ENCODE measurements at places on chromosomes 1 and 21.

DNA sequence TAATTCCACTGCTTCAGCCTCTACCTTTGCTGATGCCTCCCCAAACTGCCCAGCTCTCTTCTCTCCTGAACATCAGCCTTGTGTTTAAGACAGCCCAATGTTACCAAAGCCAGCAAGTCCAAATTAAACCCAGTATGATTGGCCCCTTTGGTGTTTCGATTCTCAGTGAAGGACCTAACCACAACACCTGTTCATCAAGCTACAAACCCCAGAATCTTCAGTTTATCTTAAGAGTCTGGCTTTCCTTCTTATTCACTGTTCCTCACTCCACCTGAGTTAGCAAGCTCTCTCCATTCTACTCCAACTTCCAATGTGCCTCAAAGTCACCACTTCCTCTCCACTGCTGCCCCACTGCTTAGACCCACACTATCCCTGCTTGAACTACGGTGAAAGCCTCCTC lies 25.5 kb upstream of the ITPKB start:
- no peak for DNase-seq

DNA sequence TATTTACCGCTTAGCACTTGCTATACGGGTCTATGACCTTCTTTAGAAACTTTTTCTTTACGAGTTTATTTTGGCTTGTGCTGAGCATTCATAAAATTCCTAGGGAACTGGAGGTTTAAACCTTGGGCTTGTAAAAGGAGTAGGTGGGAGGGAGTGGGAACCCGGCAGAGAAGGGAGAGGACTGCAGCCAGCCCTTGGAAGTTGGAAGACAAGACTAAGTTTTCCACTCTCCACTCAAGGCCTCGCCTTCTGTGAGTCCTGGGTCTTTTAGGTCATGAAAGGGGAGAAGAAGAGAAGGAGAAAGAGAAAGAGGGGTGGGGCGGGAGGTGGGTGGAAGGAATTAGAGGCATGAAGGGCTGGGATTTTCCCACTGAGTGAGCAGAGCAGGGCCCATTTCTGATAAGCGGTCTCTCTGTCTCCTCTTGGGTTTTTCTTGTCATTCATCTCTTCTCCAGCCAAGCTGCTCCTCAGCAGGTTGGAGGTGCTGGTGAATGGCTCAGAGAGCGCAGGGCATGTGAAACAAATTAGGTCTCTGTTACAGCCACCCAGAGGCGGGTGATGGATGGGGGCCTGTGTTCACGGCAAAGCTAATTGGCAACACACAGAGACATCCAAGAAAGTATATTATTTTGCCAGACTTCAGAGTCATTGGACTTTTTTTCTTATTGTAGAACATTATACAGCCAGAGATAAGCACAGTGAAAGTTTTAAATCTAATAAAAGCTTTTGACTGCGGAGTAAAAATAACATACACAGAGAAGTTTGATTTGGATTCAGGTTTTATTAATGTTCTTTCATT lies 247.3 kb downstream of the FOXD2 start:
- peak; percentile 9 for DNase-seq

GRCh38 chr1:90100566-90100965 lies 105.7 kb downstream of the ZNF326 start:
- no peak for DNase-seq

- peak; percentile 18 for DNase-seq
These were observed 7.0 kb upstream of the CELSR2 start for GRCh38 chr1:109242387-109242786.

- no peak for DNase-seq
These were observed 3.5 kb upstream of the RAP1GAP start for GRCh38 chr1:21672478-21673276.

DNA sequence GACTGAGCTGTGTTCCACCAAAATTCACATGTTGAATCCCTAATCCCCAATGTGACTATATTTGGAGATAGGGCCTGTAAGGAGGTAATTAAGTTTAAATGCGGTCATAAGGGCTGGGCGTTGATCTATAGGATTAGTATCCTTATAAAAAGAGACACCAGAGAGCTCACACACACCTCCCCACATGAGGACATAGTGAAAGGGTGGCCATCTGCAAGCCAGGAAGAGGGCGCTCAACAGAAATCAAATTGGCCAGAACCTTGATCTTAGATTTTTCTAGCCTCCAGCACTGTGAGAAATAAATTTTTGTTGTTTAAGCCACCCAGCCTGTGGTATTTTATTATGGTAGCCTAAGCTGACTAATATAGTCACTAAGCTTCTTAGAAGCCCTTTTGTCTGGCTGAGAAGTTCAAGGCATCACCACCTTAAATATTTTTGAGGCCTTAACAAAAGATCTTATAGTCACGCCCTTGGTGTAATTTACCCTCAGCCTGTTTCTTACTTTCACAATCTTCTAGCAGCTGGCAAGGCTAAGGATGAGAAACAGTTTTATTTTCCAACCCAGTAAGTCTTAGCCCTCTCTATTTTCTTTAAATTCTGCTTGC lies 28.8 kb downstream of the GORAB start:
- no peak for DNase-seq
